Forelimb muscle (tissue), 1 donor: ENCODE measurements at places on chromosomes 6 and 20.

- DNase-seq, result no peak
These were observed 54.9 kb downstream of the CSE1L start for GRCh38 chr20:49100972-49101371.

DNA sequence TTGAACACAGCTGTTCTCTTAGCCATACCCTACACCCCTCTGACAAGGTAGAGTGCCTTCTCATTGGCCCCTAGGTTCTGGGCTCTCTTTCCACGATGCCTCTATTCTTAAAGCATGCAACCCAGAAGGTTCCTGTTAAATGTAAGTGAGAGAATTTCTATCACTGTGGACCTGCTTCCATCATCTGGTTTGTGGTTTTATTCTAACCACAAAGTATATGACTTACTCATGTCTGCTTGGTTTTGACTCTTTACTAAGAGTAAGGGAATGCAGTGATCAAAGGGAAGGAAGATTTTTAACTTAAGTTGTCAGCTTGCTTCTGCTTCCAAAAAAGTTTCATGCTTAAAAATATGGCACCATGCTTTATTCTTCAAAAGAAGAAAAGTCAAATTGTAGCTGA, 80.2 kb downstream of the ANKEF1 start:
- no peak for DNase-seq

DNA sequence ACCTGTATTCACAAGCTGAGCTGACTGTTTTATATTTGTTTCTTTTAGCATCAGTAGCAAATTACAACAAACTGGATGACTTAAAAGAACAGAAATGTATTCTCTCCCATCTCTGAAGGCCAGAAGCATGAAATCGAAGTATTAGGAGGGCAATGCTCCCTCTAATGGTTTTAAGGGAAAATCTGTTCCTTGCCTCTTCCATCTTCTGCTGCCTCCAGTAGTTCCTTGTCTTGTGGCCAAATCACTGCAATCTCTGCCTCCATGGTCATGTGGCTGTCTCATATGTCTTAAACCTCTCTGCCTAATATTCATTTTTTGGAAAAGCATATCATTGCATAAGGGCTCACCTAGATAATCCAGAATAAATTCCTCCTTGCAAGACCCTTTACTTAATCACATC, 25.2 kb upstream of the ASCC3 start:
- DNase-seq, result no peak

GRCh38 chr6:134295953-134296553, 21.9 kb downstream of the SGK1 start:
- DNase-seq, result peak; percentile 67

- DNase-seq, result no peak
These were observed 37.8 kb downstream of the EIF2S2 start for GRCh38 chr20:34074101-34074760.

DNA sequence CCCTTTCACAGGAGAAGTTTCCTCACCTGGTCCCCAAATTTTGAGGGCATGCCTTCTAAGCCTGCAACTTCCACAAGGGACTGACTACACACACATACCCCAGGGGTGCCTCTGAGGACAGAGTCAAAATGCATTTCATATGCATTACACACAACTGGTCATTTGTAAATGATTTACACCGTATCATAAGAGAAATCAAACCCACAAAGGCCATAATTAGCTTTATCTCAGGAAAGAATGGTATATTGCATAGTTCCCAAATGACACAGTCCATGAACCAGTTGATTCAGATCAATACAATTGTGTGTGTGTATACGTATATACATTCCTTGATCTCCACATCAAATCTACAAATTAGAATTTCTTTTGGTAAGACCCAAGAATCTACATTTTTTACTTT, 203.3 kb upstream of the PRDM1 start:
- no peak for DNase-seq

- DNase-seq, result no peak
These were observed 121.1 kb downstream of the TRIM27 start for GRCh38 chr6:28802417-28803336.

DNA sequence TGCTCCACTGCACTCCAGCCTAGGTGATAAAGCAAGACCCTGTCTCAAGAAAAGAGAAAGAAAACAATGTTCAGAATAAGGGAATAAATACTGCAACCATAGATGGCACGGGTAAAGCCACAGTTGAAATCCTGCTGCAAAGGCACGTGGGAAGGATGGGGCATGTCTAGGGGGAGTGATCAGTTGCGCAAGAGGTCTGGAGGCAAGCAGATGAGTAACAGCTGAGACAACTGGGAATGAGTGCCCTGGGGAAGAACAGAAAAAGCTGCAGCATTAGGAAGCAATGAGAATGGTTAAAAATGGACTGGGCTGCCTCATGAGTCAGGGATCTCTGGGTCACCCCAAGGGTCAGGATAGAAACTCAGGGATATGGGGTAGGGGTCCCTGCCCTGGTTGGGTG, 96.3 kb downstream of the GMPR start:
- no peak for DNase-seq

DNA sequence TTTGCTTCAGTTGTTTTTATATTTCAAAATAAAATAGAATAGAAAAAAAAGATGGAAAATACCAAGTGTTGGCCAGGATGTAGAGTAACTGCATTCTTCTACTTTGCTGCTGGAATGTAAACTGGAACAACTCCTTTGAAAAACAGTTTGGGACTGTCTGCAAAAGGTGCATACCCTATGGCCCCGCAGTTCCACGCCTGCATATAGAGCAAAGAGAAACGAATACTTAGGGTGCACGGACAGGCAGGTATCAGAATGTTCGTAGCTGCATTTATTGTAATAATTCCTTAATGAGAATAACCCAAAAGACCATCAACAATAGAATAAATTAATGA, 603 bp upstream of the RAB23 start:
- DNase-seq, result no peak

DNA sequence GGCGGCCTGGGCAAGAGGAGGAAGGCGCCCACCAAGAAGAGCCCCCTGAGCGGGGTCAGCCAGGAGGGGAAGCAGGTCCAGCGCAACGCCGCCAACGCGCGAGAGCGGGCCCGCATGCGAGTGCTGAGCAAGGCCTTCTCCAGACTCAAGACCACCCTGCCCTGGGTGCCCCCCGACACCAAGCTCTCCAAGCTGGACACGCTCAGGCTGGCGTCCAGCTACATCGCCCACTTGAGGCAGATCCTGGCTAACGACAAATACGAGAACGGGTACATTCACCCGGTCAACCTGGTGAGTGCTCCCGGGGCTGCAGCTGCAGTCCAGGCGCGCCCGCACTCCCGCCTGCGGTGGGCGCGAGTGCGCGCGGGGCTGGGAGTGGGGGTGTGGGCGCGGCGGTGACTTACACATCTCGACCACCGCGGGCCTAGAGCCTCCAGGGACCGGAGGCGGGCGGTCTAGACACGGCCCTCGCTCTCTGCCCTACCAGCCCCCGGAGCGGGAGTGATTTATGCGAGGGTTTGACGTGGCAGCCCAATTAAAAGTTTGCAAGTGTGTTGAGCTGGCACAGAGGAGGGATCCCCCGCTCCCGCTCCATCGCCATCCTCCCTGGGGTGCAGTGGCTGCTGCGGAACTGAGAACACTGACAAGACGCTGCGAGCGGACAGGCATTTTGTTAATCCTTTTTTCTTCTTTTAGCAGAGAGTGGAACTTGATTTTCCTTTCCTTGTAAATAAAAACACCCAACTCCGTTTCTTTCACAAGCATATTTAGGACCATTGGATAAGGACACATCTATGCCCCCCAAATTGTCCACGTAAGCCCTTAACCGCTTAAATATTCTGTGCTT, 867 bp downstream of the TCF21 start:
- DNase-seq, result no peak

DNA sequence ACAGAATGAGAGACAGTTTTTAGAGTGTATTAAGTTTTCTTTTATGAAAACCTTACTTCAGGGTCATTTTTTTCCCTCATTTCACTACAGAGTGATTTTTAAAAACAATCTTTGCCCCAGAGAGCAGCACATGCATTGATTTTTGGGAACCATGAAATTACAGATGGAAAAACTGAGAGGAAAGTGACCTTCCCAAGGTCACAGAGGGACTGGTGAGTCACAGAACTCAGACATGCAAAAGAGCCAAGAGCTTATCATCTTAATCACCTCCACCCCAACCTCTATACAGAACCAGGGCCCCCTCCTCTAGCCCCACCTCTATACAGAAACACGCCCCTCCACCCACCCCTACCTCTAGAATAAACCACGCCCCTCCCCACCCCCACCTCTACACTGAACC, 10.7 kb downstream of the PXMP4 start:
- DNase-seq, result no peak
